ENCODE measurements at places on chromosomes 5 and 9.

DNA sequence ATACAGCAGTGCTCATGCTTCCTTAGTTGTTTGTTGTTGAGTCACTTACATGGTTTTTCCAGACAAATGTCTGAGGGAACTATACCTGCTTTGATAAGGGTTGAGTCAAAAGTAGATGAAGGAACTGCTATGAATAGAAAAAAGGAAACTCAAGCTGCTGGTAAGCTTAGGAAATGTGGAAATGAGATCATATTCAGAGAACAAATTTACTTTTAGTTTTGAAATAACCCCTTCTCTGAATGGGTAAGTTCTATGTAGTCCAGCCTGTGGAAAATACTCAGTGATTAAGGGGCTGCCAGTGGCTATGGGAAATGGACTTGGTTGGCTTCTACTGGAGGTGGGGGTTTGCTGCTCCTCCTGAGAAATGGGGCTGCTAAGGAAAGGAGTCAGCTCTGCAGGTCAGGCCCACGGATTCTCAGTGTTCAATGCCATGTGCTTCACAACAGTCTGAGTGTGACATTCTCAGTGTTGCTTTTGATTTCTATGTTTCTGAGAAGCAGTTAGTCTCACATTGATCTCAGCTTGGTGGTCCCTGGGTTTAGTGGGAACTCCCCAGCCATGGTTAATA is 47.7 kb upstream of the GLRX start:
- DNase-seq = no peak

DNA sequence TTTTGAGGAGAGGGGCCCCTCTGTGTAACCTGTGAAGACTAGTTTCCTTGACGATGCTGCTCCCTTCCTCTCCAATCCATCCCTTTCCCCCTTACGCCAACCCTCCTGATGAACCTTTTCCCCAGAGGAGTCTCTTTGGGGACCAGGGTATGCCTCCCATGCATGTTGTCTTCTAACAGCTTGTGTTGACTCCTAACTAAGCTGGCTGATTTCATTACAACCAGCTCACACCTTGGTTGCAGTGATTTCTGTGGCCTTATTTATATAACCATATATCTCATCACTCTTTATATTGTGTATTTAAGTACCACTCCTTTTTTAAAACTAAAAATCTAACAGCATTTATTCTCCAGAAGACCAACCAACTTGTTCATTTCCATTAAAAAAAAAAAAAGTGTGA is 42.5 kb downstream of the SFXN1 start:
- no peak for DNase-seq

DNA sequence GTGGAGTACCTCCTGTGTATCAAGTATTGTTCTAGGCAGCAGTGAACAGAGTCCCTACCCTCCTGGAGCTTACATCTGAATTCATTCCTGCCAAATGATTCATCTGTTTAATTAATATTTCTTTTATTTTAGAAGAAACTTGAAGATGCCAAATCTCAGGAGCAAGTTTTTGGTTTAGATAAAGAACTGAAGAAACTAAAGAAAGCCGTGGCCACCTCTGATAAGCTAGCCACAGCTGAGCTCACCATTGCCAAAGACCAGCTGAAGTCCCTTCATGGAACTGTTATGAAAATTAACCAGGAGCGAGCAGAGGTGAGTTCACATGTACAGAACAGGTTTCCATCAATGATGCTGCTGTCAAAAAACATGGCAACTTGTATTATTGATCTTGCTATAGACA is 57.9 kb downstream of the RAB14 start:
- DNase-seq = no peak

DNA sequence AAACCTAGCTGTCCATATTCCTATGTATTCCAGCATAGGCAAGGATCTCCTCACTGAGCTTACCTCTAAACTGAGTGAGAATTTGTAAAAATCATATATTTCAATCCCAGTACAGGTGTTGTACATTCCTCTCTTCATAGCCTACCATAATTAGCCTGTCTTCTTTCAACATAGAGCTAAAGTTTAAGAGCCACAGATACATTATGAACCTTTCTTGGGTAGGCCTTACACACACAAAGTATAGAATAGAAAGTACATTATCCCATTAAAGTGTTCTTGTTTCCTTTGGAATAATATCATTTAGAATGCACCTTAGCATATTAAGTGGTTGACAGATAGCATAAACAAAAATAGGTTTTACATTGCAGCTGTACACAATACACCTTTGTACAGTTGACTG is 282.1 kb upstream of the TMEM161B start:
- no peak for DNase-seq

DNA sequence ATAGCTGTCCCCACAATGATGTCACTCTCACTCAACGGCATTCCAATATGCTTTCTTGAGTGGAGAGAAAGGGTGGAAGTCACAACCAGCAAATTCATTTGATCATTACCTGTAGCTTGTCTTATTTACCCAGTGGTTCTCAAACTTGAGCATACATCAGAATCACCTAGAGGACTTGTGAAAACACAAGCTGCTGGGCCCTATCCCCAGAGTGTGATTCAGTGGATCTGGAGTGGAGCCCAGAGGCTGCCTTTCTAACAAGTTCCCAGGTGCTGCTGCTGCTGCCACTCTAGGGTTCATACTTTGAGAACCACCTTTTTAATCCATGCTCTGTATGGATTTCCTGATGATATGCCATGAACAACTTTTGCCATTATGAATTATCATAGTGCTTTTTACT is 94.7 kb downstream of the KLHL3 start:
- no peak for DNase-seq

DNA sequence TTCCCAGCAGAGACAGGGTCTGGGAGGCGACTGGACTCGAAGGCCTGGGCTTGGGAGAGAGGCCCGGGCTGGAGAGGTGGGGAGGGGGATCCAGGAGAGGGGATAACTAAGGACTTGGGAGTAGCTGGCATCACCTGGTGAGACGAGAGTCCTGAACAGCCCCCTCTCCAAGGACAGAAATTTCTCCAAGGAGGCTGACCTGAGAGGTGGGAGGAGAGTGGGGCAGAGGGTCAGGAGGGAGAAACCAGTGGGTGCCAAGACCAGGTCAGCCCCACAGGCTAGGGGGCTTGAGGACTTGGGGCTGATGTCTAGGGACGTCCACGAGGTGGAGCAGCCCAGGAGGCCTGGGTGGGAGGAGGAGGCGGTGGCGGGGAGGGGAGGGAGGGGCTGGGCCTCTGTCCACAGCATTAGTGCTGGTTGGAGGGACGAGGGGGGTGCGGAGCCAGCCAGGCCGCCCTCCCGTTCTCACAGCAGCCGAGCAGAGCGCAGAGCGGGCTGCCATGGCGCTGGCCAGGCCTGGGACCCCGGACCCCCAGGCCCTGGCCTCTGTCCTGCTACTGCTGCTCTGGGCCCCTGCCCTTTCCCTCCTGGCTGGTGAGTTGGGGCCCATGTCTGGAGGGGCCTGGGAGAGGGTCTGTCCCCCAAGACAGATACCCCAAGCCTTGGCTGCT is at the start of gene CRB2:
Gene CRB2 (plus strand): TSS at position 437 of the 671 bp plus-strand sequence. CDS start 64 bp downstream, at position 501.
- DNase-seq = no peak

- no peak for DNase-seq
Measured at GRCh38 chr9:90881648-90882047, 80.0 kb downstream of the SYK start.

GRCh38 chr9:37029776-37030610 is 4.1 kb downstream of the PAX5 start:
- no peak for DNase-seq

- DNase-seq = no peak
Measured at GRCh38 chr5:88792144-88792840, 90.7 kb downstream of the MEF2C start.

DNA sequence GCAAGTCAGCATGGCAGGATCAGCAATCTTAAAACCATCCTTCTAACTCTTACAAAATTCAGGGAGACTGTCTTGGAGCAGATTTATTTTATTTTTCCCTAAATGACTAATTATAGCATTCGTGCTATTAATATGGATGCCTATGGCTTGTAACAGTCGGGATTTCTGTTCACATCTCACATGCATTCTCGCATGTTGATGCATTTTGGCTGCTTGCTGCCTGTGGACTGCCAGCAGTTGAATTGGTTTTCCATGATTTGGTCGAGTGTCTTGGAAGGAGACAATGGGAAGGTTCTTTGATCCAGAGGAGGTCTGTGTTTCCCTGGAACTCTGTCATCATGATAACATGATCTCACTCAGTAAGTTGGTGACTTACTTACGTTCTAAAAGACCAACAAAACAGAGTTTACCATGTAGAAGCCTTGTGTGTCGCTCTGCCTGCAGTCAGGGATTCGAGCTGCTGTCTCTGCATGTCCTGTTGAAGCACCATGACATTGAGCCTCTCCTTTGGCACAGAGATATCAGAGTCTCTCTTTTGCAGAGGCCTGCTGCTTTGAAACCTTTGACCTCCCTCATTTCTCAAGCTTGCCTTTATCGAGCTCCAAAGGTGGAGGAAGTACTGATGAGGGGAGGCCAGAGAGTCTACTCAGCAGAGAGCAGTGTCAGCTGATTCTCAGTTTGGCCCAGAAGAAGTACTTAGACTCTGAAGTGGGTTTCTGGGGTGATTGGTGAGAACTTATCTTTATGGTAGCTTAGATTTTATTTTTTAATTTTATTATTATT is 82.4 kb downstream of the ARHGAP26 start:
- DNase-seq = no peak

- no peak for DNase-seq
Measured at GRCh38 chr9:130541533-130541932, 37.8 kb upstream of the FUBP3 start.

DNA sequence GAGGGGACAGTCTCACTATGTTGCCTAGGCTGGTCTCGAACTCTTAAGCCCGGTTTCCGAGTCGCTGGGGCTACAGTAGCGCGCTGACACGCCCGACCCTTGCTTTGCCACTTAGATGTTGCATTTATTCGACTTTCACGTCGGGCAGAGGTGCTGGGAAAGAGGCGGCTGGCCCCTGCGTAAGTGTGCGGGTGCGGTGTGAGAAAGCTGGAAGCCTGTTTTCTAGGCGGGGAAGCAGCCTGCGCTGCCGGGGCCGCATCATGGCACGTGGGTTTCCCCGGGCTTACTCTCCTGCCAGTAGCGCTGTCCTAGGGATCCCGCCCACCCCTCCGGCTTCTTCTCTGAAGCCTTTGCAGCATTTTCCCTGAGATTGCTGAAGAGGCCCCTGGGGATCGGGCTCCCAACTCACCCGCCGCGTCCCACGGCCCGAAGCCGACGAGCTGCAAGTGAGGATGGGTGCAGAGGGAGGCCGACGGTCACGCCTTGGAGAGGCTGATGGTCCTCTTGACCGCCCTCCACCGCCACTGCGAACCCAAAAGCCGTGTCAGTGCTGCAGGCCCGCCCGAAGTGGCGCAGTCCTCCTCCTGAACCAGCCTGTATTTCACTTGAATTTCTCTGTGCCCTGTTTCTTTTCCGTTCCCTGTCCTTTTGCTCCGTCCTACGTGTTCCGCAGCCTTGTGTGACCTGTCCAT is 5.8 kb upstream of the TRIM41 start:
- DNase-seq = no peak

DNA sequence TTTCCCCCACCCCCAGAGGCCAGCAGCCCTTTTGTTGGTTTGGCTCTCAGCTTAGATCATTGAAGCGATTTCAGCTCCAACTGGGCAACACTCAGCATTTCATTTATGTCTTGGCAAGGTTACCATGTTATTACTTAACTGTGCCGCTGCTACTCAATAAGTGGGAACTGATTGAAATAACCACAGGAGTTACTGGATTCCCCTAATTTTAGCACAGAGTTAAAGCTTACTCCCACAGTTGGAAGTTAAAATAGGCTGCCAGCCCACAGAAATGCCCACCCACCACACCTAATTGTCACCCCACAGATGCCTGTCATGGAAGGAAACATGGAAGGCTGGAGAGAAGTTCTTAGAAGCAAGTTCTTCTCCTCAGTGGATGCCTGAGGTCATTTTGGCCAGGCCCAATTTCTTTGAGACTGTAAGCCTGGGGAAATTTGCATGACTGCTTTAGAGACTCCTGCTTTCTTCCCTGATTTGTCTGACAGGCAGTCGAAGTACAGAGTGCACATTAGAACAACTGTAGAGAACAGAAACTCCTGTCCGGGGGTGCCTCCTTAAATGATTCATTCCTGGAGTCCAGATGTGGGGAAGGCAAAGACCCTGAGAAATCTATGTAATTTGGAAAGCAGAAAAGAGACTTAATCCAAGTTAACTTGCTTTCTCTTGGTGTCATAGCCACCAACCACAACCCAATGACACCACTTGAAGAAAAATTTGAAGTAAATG is 370.0 kb downstream of the ZSWIM6 start:
- DNase-seq = no peak

- no peak for DNase-seq
Measured at GRCh38 chr9:93680443-93681268, 104.3 kb downstream of the PHF2 start.

- DNase-seq = no peak
Measured at GRCh38 chr5:154236536-154237375, 46.2 kb downstream of the GALNT10 start.

DNA sequence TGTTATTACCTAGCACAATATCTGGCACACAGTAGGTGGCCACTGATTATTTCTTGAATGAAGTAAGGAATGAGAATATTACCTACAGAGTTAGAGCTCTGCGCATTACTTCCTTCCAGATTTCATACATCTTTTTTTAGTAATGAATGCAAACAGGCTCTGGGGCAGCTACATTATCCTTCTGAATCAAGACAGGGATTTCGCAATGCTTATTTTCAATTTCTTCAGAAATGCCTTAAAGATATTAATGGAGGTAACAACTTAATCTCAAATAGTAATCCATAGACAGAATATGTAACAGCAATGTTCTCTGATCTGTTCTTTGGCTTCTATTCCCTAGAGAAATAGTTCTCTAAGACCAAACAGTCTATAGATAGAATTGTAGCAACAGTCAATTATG is 32.6 kb downstream of the CDKN2A start:
- no peak for DNase-seq

DNA sequence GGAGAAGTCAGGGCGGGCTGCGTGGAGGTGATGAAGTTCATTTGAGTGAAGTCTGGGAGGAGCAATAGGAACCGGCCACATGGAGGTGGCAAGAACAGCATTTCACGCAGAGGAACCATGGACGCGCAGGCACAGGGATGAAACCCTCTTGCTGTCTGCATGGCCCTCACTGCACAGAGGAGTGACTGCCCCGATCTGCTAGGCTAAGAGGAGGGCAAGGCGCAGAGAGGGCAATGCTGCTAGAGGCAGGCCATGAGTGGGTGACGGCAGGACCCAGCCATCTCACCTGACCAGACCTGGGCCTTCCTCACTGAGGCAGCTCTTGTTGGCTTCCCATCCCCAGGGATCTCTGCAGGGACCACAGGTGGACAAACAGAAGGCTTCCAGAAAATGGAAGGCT is 90.3 kb downstream of the BARX1 start:
- no peak for DNase-seq

GRCh38 chr5:155091768-155092717 is 78.5 kb downstream of the KIF4B start:
- no peak for DNase-seq

DNA sequence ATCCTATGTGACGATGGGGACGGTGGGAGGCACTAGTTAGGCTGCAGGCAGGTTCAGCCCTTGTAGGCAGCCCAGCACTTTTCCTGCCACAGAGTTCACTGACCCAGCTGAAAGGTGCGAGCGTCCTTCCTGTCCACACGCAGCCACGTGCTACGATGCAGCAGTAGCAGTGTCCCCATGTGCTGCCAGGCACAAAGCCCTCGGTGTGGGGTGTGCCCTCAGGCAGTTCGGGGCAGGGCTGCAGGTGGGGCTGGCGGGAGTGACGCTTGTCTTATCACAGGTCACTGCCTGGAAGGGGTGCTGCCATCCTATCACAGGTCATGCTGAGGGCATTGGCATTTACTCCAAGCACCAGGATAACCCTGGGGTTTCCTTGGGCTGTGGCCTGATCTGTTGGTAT is 46.8 kb upstream of the CLPTM1L start:
- no peak for DNase-seq

- no peak for DNase-seq
Measured at GRCh38 chr5:123131551-123132204, 42.6 kb downstream of the PRDM6 start.

GRCh38 chr5:179914032-179914755 is 6.5 kb upstream of the TBC1D9B start:
- DNase-seq = no peak
